ENCODE measurements at places on chromosomes 11 and 22. TPM values are rescaled to one million over a fixed set of nuclear protein-coding genes. Genes with fewer than 3 reads are reported as not detected.

The PRR33 gene
- total RNA-seq = not detected

The NPAT gene
- 29.5 TPM for total RNA-seq

The GAB4 gene
- total RNA-seq = not detected

The RELT gene
- 11.7 TPM for total RNA-seq

The MRE11 gene
- total RNA-seq = 80.0 TPM

The DDX25 gene
- not detected for total RNA-seq

The MPZL3 gene
- total RNA-seq = 29.6 TPM

The TREH gene
- not detected for total RNA-seq

The CRYBB3 gene
- not detected for total RNA-seq

The TYR gene
- total RNA-seq = not detected

The OR10G8 gene
- total RNA-seq = not detected

The TMPRSS6 gene
- total RNA-seq = 1.5 TPM

The HPX gene
- total RNA-seq = 10.9 TPM

The CCDC15 gene
- total RNA-seq = 4.0 TPM

The MB gene
- 0.77 TPM for total RNA-seq

The OR10G7 gene
- not detected for total RNA-seq

The KCNK7 gene
- 0.49 TPM for total RNA-seq

The MOV10L1 gene
- total RNA-seq = 0.30 TPM

The CD3D gene
- not detected for total RNA-seq

The CRYBB1 gene
- total RNA-seq = not detected

The SLC22A12 gene
- total RNA-seq = not detected

The CLMP gene
- 58.9 TPM for total RNA-seq

The OTOG gene
- 2.5 TPM for total RNA-seq

The ANO9 gene
- total RNA-seq = 92.6 TPM

The MICAL2 gene
- 247 TPM for total RNA-seq

The CRKL gene
- 82.7 TPM for total RNA-seq

The OR10A2 gene
- not detected for total RNA-seq

The ZP1 gene
- total RNA-seq = not detected

The HTR3A gene
- not detected for total RNA-seq

The CARD10 gene
- 26.5 TPM for total RNA-seq

The FUT4 gene
- total RNA-seq = 24.5 TPM

The UCP3 gene
- total RNA-seq = 1.2 TPM

The C11orf21 gene
- 0.21 TPM for total RNA-seq
